Stimulated activated CD8-positive, alpha-beta memory T cell treated with anti-CD3 and anti-CD28 coated beads, Interleukin-2, amount 100 ng/mL, for 1 hour (primary cell): ENCODE measurements at places on chromosomes 5 and 9.

DNA sequence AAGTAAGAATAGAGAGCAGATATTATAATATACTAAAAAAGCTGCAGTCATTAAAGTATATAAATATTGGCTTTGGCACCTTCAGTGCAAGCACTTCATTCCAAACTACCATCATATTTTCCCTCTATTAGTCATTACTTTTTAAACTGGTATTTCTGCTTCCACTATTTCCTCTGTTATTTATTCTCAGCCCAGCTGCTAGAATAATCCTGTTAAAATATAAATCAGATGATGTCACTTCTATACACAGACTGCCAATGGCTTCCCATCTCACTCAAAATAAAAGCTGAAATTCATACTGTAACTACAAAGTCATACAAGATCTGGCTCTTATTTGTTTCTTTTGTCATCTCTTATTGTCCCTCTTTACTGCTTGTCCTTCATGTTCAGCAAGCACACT is 432.9 kb downstream of the TLE4 start:
- no peak for DNase-seq

GRCh38 chr9:28056006-28056405 is 482.7 kb upstream of the C9orf72 start:
- DNase-seq: no peak

DNA sequence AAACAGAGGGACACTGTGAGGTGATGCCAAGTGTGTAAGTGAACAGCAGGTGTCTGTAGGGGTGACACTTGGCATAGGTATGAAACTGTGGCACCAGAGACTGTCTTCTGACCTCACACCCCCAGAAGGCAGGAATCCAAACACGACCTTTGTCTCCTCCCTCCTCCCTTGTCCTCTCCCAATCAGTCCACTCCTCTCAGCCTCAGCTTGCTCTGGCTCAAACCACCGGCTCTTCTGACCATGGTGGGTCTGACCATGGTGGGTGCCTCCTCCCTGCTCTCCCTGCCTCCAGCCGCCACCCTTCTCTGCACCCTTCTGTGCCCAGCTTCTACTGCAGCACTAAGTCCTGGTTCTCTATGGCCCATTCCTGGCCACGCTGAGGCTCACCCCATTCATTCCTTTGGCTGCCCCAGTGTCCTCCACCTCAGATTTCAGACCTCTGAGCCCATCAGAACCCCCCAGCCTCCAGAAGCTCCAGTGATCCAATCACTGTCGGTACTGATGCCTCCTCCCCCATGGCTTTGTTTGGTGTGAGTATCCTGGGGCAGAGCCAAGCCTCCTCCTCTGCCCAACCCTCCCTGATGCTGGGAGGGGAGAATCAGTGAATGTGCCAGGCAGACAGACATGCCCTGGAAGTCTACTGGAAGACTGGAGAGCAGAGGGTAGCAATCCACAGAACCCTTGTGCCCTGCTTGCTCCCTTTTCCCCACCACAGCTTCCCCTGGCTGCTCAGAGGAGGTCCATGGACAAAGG is 1.7 kb upstream of the ARID3C start:
- no peak for DNase-seq

- DNase-seq: no peak
These were observed 573.8 kb upstream of the CDH9 start for GRCh38 chr5:27612161-27612560.

DNA sequence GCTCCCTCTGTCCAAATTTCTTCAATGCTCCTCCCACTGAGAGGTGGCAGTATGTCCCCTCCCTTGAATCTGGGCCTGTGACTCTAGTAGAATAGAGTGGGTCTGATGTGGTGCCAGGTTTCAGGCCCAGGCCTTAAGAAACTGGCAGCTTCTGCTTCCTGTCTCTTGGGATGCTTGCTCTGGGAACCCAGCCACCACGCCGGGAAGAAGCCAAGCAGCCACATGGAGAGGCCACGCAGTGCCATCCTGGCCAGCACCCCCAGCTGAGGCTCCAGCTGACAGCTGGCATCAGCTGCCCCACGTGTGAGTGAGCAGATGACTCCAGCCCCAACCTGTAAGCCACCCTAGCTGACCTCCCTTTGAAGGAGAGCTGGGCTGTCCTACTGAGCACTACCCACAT is 7.3 kb upstream of the TSPAN17 start:
- DNase-seq: no peak

DNA sequence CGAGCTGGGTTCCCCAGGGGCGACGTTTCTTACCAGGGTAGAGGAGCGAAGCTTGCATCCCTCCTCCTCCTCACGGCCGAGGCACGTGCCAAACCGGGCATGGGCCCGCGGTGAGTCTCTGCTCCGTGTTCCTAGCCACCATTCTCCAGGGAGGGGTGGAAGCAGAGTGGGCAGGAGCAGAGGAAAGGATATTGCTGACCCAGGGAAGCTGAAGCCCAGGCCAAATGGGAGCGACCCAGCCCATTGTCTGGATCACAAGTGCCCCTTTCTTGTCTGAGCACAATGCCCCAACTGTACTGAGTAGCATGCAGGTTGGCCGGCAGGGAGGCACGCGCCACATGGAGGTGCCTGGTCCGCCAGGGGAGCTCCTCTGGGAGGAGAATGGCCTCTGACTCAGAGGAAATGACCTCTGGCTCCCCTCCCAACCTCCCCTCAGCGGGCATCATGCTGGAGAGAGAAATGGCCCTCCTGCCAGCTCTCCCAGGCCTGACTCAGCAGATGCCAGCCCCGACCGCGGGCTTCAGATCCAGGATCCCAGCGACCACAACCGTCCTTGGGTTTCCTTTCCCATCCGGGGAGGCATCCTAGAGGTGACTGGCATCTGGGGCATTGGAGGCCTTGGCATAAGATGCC is 1.1 kb downstream of the PRR7 start:
- no peak for DNase-seq

GRCh38 chr9:114282507-114282906 is 40.4 kb upstream of the ORM1 start:
- no peak for DNase-seq

DNA sequence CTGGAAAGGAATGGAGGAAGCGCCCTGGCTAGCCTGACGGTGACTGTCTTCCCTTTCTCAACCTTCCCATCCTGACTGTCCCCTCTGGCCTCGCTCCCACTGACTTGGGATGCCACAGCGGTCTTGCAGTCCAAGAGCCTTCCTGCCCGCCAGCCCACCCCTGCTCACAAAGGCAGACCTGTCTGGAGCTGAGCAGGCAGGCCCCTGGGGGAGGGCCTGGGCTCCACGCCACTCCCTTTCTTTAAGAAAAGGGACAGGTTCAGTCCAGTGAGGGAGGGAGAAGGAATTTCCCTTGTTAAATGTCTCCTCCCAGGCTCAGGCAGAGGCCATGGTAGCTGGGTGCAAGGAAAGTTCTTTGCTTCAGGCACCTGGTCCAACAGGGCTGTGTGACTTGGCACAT is 18.1 kb downstream of the FGF1 start:
- DNase-seq: no peak

DNA sequence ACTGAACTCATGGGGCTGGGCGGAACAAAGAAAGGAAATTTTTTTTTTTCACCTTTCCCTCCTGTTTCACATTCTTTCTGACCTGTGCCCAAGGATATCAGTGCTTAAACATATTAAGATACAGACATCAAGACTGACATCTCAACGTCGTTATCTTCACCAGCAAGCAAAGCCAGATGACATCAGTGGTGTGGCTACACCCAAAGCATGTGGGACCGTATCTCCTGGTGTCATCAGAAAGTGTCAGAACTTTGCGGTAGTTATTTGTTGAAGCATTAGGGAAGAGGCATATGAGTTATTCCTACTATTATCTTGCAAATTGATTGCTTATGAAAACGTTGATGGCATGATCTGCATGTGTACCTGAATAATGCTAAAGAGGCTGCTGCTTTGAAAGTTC is 487.4 kb downstream of the TLE4 start:
- DNase-seq: no peak

DNA sequence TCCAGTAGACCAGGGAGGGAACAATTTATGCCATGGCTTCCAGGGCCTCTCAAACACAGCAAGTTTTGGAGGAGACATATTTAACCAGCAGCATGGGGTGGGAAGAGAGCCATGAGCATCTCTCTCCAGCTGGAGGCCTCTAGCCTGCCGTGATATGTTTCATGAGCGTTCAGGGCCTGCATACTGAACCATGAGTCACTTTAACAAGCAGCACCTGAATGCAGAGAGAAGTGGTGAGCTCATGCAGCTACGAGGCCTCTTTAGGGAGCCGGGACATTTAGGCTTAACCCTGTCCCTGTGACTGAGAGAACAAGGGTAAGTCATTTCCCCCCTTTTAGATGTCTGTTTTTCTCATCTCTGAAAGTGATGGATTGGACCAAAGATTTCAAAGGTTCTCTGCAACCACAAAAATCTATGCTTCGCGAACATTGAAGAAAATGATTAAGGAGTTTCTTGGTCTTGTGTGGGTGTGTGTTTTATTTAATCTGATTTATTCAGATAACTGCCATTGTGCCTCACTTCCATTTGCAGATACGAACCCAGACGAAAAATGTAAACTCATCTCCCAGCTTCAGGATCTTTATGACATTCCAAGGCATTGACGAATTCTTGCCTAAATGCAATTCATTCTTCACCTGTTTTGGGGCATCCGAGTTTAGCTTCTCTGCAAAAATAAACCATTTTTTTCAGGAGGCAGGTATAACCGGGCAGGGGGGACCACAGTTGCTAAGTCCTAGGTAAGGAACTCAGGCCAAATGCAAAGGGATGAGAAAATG is 157.0 kb downstream of the GABBR2 start:
- DNase-seq: no peak

DNA sequence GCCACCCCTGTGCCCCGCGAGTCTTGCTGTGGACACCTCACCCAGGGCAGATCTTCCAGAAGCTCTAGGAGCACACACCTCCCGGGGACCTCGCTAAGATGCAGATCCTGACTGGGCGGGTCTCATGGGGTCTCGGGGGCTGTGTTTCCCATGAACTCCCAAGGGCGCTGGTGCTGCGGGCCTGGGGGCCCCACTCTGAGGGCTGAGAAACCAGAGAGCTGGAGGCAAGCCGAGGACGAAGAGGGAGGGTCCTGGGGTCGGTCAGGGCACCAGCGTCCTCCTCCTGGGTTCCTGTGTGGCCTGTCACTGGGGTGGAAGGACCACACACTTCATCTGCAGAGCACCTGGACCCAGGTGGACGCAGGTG is 30.2 kb downstream of the SLC6A3 start:
- no peak for DNase-seq

GRCh38 chr9:104090578-104090977 is 3.5 kb upstream of the SMC2 start:
- no peak for DNase-seq

DNA sequence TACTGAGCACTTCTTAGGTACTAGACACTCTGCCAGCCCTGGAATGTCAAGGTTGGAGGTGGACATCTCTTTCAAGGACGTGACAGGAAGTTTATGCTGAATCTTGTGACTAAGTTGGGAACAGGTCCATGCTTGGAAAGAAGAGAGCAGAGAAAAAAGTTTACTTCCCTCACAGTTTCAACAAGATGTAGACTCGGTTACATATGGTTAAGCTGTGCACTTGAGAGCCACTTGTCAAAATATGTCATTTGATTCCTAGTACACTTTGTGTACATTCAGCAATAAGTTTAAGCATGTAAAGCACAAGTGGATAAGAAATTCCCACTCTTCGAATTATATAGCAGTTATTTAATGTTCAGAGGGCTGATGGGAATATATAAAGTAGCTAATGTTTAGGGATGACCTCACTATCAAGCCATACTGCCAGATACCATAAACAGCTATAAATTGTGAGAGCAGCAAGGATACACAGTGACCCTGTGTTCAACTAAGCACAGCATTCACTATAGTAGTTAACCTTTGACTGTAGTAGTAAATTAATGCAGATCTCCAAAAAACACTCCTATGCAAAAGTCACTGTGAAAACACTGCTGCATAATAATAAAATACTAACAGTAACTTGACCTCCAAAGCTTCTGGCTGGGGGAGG is 1944.6 kb upstream of the WWC1 start:
- no peak for DNase-seq

DNA sequence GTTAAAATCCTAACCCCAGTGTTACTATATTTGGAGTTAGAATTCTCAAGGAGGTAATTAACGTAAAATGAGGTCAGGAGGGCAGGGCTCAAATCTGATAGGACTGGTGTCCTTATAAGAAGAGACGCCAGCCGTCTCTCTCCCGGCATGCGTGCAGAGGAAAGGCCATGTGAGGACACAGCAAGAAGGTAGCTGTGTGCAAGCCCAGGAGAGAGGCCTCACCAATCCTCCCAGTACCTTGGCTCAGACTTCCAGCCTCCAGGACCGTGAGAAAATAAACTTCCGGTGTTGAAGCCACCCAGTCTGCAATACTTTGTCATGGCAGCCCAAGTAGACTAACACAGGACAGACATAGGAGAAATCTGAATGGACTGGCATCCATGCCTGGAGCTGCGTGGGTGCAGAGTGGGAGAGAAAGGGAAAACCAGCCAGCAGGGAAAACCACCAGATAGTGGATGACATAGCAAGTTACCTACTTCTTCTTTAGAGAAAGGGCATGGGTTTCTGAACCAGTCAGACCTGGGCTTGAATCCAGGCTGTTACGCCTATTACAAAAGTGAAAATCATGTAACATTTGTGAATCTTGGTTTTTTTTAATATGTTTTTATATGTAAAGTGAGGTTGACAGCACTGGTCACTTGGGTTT is 89.2 kb downstream of the FSTL4 start:
- no peak for DNase-seq

GRCh38 chr9:128713411-128713780 is 10.5 kb downstream of the ZDHHC12 start:
- no peak for DNase-seq

- no peak for DNase-seq
These were observed 713.6 kb downstream of the TLE4 start for GRCh38 chr9:80285326-80285725.

- DNase-seq: no peak
These were observed 80.0 kb upstream of the ZSWIM6 start for GRCh38 chr5:61251874-61252642.

DNA sequence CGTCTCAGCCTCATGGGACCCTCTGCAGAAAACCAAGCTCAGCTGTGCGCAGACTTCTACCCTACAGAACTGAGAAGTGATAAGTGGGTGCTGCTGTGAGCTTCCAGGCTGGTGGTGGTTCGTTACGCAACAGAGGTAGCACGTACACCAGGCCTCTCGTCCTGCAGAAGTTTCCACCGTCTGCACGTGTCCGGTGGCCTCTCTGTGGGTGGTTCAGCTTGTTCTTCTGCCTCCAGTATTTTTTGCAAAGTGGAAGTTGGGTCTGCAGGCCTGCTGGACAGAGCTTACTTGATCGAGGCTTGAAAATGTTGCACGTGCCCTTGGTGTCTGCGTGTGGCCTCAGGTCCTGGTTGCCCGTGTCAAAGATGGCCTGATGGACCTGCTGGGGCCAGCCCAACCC is 27.5 kb downstream of the KCNT1 start:
- DNase-seq: no peak
